Prostate gland (tissue), 2 donors: ENCODE measurements at places on chromosomes 6 and 20.

GRCh38 chr6:106547601-106548453 is 81.5 kb downstream of the RTN4IP1 start:
- H3K36me3 ChIP-seq: no peaks in the 10 kb centered on the region
- DNase-seq: peak; percentile 20
- peak overlapping the region; percentile 49 for H3K27ac ChIP-seq
- H3K4me1 ChIP-seq: peaks cover 8% of the 10 kb centered on the region
- no peak overlapping the region for H3K4me3 ChIP-seq

DNA sequence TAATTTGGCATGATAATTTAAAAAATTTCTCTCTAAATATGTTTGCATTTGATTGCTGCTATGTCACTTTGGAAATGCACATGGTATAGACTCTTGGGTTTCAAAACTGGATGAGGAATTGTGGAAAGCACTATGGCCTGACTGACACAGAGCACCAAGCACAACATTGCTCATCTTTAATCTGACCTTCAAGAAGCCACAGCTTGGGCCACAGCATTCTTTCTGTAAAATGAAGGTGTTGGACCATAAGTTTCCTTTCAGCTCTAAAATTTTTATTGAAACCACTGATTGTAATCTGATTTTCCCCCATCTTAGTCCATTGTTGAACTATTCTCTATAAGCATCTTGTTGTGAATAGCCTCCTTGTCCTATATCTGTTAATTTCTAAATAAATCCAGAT is 41.0 kb downstream of the QKI start:
- no peak overlapping the region for H3K4me3 ChIP-seq
- H3K27ac ChIP-seq: no peak overlapping the region
- no peaks in the 10 kb centered on the region for H3K4me1 ChIP-seq
- H3K36me3 ChIP-seq: no peaks in the 10 kb centered on the region
- no peak for DNase-seq
- H3K27me3 ChIP-seq: no peaks in the 10 kb centered on the region

GRCh38 chr6:139240161-139241010 is 51.4 kb downstream of the TXLNB start:
- H3K27me3 ChIP-seq: no peaks in the 10 kb centered on the region
- no peak overlapping the region for H3K4me3 ChIP-seq
- DNase-seq: peak; percentile 78
- no peaks in the 10 kb centered on the region for H3K36me3 ChIP-seq
- H3K4me1 ChIP-seq: no peaks in the 10 kb centered on the region

GRCh38 chr6:125431971-125432370 is 130.2 kb upstream of the HDDC2 start:
- no peaks in the 10 kb centered on the region for H3K4me1 ChIP-seq
- H3K27me3 ChIP-seq: peaks cover 2% of the 10 kb centered on the region
- no peak overlapping the region for H3K27ac ChIP-seq
- H3K36me3 ChIP-seq: no peaks in the 10 kb centered on the region
- DNase-seq: no peak

DNA sequence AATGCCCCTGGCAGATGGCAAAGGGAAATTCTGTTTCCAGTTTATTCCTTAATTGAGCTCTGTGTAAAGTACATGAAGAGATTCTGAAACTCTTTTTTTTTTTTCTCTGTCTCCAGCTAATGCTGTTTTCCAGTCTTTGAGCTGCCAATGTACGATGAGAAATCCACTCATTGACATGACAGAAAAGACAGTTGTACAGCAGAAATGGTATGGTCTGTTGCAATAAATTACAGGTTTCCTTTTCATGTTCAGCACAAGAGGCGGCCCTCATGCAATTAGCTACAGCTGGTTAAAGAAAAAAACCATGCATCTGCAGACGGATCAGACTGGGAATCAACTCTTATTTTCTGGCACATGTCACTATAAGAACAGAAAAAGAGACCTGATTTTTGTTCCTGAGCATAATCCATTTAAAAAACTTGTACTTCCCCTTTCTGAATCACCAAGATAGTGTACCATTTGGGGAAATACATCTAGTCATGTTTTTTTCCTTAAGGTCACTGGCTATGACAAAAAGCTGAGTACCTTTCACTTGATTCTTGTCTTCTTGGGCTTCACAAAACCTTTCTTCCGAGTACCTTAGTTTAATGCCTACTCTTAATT is 289.8 kb upstream of the PREP start:
- H3K4me1 ChIP-seq: no peaks in the 10 kb centered on the region
- H3K27me3 ChIP-seq: no peaks in the 10 kb centered on the region
- DNase-seq: no peak
- no peaks in the 10 kb centered on the region for H3K36me3 ChIP-seq
- no peak overlapping the region for H3K4me3 ChIP-seq

DNA sequence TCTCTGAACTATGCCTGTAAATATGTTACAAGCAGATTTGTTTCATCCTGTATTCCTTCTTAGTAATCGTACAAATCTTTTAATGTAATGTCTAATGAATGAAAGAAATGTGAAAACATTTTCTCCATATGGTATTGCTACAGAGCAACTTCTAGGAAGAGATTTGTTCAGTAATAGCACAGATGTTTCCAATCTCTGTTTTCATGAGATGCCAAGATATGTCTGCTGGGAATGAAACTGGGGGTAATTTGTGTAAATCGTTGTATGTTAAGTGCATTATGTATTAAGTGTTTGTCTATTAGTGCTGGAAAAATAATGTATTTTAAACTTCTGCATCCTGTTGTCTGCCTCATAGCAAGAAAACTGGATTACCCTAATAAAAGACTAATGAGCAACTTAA is 722.2 kb upstream of the EYS start:
- no peaks in the 10 kb centered on the region for H3K36me3 ChIP-seq
- H3K27me3 ChIP-seq: no peaks in the 10 kb centered on the region
- no peak for DNase-seq
- H3K27ac ChIP-seq: no peak overlapping the region
- H3K4me1 ChIP-seq: no peaks in the 10 kb centered on the region

- H3K4me1 ChIP-seq: no peaks in the 10 kb centered on the region
- no peak overlapping the region for H3K27ac ChIP-seq
- no peaks in the 10 kb centered on the region for H3K27me3 ChIP-seq
Measured at GRCh38 chr6:166581091-166581511, 5.4 kb downstream of the RAMACL start.

GRCh38 chr6:18177286-18177965 is 22.2 kb downstream of the KDM1B start:
- no peak for DNase-seq
- H3K27ac ChIP-seq: no peak overlapping the region
- no peaks in the 10 kb centered on the region for H3K36me3 ChIP-seq

DNA sequence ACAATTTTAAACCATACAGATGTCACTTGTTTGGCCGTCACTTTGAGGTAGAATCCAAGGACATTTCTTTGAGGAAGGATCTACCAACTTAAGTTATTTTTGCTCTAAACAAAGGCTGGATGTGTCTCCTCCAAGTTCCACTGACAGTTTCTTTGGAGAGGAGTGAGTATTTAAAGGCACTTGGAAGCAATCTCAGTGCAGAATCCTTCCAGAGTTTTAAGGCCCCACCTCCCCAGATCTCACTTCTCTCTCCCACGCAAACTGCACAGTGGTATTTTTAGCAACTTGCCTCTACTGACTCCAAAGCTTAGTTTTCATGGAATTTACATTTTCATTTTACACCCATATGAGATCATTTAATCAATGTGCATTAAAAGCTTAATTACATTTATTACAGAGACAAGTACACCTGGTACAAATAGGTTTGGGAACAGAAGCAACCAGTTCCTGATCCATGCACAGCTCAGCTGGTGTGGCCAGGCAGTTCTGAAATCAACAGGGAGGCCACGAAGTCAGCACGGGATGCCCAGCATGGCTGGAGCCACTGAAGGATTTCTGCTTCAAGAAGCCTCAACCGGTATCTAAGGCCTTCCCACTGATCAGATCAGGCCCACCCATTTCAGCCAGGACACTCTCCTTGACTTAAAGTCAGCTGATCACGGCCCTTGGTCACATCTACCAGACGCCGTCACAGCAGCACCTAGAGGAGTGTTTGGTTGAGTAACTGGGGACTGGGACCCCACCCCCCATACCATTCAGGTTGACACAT is 109.8 kb downstream of the SYCP2 start:
- no peaks in the 10 kb centered on the region for H3K4me1 ChIP-seq
- H3K4me3 ChIP-seq: no peak overlapping the region
- no peaks in the 10 kb centered on the region for H3K27me3 ChIP-seq
- no peaks in the 10 kb centered on the region for H3K36me3 ChIP-seq

DNA sequence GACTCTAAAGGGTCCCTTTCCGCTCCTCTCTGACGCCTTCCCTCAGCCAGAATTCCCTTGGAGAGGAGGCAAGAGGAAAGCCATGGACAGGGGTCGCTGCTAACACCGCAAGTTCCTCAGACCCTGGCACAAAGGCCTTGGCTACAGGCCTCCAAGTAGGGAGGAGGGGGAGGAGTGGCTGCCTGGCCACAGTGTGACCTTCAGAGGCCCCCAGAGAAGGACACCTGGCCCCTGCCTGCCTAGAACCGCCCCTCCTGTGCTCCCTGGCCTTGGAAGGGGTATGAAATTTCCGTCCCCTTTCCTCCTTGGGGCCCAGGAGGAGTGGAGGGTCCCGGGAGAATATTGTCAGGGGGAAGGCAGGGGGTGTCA is 2.7 kb downstream of the VEGFA start:
- H3K27ac ChIP-seq: peak overlapping the region; percentile 90
- H3K27me3 ChIP-seq: no peaks in the 10 kb centered on the region
- no peaks in the 10 kb centered on the region for H3K36me3 ChIP-seq
- H3K4me1 ChIP-seq: peaks cover 19% of the 10 kb centered on the region
- H3K4me3 ChIP-seq: peak overlapping the region; percentile 83

DNA sequence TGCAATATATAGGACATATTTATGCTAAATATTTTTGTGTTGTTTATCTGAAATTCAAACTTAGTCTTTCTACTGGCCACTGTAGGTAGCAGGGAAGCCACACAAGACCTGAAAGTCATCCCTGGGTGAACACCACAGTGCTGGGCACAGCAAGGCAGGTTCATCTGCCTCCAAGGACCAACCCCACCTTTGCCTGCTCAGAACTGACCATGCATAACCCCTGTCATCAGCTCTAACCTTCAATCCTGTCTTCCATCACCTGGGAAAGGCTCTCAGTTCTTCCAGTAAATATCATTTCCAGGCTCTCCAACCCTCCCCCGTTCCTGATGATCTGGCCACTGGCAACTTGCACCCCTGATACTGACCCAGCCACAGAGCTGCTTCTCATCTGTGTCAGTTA is 32.7 kb upstream of the CST7 start:
- H3K36me3 ChIP-seq: no peaks in the 10 kb centered on the region
- no peak overlapping the region for H3K4me3 ChIP-seq
- DNase-seq: no peak
- no peaks in the 10 kb centered on the region for H3K4me1 ChIP-seq

DNA sequence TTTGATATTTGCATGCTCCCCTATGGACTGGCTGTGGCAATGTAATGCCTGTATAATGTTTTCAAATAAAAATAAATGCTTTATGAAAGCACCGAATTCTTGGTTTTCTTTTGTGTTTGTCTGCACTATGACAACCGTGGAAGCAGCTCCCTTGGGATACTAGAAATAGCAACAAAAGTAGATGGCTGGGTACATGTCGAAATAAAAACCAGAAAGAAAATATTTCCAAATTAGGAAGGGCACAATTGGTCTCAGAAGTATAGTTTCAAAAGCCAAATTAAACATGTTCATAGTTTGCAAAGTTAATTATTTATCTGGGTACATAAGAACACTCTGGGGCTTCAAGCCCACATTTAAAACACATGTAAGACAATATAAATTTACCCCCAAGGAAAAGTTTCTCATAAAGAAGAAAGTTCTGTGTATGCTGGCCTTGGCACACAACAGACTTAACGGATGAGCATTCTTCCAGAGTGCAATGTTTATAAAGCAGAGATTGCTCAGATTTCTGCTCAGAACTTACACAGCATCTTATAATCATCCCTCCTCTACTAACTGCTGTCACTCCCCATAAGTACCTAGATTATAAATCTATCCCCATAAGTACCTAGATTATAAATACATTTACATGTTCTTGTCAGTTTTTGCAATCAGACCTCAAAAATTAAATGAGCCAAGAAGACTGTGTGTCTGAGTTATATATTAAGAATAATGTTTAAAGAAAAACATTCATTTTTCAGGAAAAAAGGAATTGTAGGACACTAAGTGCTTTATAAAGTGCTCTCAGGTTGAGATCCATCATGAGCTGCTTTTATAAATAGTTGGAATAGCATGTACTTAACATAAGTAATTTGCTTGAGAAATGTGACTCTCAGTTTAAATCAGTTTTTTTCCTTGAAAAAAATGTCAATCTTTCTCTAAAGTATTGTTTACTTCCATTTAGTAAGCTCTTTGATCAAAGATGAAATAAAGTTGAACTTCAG is 230.2 kb upstream of the PLN start:
- no peaks in the 10 kb centered on the region for H3K36me3 ChIP-seq
- H3K27me3 ChIP-seq: no peaks in the 10 kb centered on the region
- no peaks in the 10 kb centered on the region for H3K4me1 ChIP-seq
- H3K27ac ChIP-seq: peak overlapping the region; percentile 0

DNA sequence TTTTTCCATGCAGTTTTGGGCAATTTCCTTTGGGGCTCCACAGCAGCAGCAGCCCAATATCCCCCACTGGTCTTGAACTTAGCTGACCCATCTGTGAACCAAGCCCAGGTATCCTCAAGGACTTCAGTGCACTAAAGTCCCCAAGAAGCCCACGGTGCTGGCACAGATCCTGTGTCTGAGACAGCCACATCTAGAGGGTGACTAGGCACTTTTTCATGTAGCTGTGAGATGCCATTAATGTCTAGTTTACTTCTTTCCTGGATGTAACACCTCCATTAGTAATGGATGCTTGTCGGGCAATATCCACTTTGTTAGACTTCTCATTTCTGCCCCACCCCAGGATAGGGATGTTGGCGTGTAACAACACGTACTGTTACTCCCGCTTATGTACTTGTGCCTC is 176.2 kb upstream of the PROKR2 start:
- H3K4me3 ChIP-seq: no peak overlapping the region
- no peaks in the 10 kb centered on the region for H3K4me1 ChIP-seq
- no peaks in the 10 kb centered on the region for H3K36me3 ChIP-seq
- H3K27me3 ChIP-seq: no peaks in the 10 kb centered on the region
- no peak for DNase-seq
- H3K27ac ChIP-seq: no peak overlapping the region

GRCh38 chr6:123000244-123000770 is 4.3 kb downstream of the CLVS2 start:
- no peaks in the 10 kb centered on the region for H3K27me3 ChIP-seq
- no peak overlapping the region for H3K27ac ChIP-seq
- H3K36me3 ChIP-seq: no peaks in the 10 kb centered on the region
- DNase-seq: no peak
- no peak overlapping the region for H3K4me3 ChIP-seq
